ENCODE measurements at places on chromosomes 16 and 17. TPM values are rescaled to one million over a fixed set of nuclear protein-coding genes. Genes with fewer than 3 reads are reported as not detected.

MYLK3 gene
- 0.05 TPM for polyA plus RNA-seq

- DNase-seq = no peak
These were observed 21.7 kb upstream of the PAFAH1B1 start for GRCh38 chr17:2571523-2572303.

CD19 gene
- polyA plus RNA-seq = 0.75 TPM

DNA sequence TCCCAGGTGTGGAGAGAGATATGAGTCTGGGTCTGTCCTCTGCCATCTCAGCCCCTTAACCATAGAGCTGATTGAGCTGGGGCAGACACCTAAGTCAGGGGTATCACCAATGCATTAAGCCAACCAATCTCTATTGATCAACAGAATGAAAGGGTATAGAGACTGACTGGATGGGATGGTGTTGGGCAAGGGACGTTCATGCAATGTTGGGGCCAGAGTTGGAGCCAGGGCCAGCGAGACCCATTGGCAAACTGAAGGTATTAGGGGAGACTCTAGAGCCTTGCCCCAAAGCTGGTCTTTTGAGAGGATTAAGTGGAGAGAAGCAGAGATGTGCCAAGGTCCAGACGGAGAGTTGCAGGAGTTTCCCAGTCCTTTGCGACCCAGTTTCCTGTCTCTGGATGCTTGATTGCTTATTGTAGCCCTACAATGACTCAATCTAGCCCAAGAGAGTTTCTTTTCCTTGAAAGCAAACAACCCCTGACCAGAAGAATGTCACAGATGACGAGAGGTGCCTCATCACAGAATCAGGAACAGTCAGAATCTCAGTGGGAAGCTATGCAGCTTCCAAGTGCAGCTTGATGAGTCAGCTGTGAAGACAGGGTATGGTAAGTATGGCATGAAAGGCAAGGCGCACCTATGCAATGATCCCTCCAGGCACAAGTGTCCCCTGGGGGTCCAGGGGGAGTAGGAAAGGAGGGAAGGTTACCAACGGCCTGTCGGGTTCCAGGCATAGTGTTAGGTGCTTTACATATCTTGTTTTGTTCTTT lies 137.2 kb downstream of the UTP18 start:
- DNase-seq = no peak

DNA sequence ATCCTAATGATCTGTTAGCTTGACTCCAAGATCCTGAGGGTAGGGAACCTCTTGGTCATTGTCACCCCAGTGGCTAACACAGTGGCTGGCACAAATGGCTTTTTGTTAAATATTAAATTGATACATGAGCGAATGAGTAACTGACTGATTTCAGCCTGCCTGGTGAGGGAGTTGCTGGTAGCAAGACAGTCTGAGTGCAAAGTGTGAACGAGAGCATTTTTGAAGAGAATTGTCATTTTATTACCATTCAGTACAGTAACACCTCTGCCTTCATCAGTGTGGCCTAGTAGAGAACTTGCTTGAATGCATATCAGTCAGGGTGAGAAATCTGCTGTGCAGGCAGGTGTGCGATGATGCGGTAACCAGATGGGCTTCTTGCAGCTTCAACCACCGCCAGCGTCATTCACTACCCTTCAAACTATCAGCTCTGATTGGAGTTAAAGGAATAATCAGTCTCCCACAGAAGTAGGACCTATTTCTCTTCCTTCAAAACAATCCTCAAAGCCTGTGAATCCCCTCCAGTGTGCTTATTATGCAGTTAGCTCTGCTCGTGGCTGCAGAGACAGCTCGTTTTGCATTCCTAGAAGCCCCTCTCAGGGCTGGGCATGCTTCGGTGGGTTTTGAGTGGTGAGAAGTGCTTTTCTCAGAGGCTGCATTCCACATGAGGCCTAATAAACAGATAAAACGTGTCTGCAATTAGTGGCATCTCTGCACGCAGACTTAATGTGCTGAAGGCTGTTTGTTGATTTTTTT lies 29.0 kb downstream of the HEXIM2 start:
- DNase-seq = no peak

GRCh38 chr16:89873109-89873971 lies at the start of gene TCF25:
Gene TCF25, plus strand, starts transcription at chr16:89873592. Its CDS starts 76 bp downstream, at chr16:89873668.
- DNase-seq = peak; percentile 79

DNA sequence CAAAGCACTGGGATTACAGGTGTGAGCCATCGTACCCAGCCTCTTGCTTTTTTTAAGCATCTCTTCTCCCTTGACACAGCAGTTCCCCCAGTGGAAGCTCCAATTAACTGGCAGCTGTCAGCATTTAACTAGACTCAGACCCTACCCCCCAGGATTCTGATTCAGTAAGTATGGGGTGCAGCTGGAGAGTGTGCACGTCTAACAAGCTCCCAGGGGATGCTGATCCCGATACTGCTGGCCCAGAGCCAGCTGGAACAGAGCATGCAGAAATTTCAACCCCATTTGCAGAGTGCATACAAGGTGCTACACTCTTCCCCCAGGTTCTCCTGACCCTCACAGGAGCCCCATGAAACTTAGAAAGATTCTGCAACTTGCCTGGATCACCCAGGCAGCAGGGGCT lies 27.7 kb upstream of the BCO1 start:
- DNase-seq = no peak

SMTNL2 gene
- polyA plus RNA-seq = 0.08 TPM

CCL4 gene
- 3.6 TPM for polyA plus RNA-seq

GRCh38 chr17:16818821-16819683 lies 129.0 kb downstream of the CCDC144A start:
- DNase-seq = no peak

DCAKD gene
- 11.5 TPM for polyA plus RNA-seq

GRCh38 chr17:72515291-72516065 lies 394.7 kb downstream of the SOX9 start:
- no peak for DNase-seq

DNA sequence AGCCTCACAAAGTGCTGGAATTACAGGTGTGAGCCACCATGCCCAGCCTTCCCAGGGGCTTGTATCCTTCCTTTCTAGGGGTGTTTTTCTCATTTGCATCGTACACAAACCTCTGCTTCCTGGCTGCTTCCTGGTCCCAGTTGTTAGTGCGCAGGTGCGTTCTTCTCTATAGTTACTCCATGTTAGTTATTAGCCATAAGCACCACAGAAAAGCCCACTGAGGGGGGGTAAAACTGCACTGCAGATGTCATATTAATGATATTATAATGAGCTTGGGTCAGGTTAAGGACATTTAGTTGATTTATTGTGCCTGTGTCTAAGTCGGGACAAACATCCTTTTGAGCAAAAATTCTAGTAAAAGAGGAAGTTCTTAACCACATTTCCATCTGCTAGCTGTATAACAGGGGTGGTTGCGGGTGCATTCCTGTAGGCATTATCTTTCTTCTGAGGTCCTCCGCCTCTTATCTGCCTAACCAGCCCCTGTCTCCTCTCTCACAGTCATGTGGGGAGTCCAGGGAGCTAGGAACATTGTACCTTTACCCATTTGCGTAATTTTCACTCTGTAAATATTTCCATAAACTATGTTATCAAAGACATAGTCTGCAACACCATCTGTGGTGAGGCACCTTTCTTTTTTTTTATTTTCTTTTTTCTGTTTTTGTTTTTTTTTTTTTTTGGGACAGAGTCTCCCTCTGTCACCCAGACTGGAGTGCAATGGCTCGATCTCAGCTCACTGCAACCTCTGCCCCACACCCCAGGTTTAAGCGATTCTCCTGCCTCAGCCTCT lies 23.6 kb upstream of the ATF7IP2 start:
- no peak for DNase-seq

- no peak for DNase-seq
These were observed 10.1 kb downstream of the KCTD5 start for GRCh38 chr16:2692251-2692947.

- DNase-seq = no peak
These were observed 943 bp downstream of the DYNC1LI2 start for GRCh38 chr16:66750279-66751052.

GRCh38 chr17:48720266-48721008 lies 1.9 kb downstream of the PRAC1 start:
- no peak for DNase-seq

DHRS7C gene
- polyA plus RNA-seq = not detected

GRCh38 chr16:27954191-27954590 lies 109.3 kb downstream of the GSG1L start:
- DNase-seq = no peak

GRCh38 chr17:21817791-21818364 lies 125.6 kb downstream of the KCNJ18 start:
- DNase-seq = no peak

GRCh38 chr17:81102869-81103268 lies 62.4 kb upstream of the PVALEF start:
- no peak for DNase-seq

GSDMA gene
- polyA plus RNA-seq = not detected

DNA sequence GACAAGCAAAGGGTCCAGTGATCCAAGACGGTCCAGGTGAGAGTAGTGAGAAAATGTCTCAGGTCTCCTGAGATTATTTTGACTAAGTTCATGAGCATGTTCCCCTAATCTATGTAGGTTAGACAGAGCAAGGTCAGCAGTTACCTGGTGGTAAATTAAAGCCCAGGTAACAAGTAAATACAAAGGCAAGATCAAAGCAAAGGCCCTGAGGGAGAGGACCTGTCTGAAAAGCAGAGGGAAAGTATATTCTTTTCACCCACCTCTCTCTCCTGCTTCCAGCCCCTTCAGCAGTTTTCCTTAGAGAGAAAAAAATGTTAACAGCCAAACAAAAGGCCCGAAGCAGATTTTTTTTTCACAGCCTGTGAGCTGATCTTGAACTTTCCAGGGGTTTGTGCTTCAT lies 302.7 kb downstream of the MAP2K6 start:
- no peak for DNase-seq

GRCh38 chr17:63332286-63332685 lies 113.8 kb downstream of the CYB561 start:
- DNase-seq = no peak

GRCh38 chr17:31788571-31788946 lies 70.5 kb downstream of the COPRS start:
- no peak for DNase-seq

DNA sequence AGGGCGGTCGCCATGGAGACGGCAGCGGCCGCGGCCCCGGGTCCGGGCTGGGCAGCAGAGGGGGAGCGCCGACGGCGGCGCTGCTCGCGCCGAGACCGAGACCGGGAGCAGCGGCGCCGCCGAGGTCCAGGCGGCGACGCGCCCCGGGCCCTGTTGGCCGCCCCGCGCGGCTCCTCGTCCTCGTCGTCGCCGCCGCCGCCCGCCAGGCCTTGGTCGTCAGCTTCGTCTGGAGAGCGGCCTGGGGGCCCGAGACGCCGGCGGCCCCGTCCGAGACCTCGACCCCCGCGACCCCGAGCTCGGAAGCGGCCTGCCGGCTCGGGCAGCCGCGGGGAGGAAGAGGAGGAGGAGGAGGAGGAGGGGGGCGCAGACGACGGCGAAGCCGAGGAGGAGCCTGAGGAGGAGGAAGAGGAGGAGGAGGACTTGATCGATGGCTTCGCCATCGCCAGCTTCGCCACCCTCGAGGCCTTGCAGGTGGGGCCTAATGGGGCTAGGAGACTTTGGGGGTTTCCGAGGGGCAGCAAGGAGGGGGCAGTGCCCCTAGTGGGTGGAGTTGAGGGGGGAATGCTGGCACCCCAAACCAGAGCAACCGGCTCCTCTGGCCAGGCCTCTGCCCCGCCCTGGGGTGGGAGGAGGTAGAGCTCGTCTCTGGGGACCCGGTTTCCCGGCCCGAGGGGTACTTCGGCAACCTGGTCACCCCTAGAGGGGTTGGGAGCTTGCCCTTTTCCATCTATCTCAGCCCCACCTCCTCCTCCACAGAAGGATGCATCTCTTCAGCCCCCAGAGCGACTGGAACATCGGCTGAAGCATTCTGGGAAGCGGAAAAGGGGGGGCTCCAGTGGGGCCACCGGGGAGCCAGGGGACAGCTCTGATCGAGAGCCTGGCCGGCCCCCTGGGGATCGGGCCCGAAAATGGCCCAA lies 1.5 kb downstream of the FBRS start:
- no peak for DNase-seq

GRCh38 chr16:84839956-84840355 lies 20.2 kb downstream of the CRISPLD2 start:
- no peak for DNase-seq

DNA sequence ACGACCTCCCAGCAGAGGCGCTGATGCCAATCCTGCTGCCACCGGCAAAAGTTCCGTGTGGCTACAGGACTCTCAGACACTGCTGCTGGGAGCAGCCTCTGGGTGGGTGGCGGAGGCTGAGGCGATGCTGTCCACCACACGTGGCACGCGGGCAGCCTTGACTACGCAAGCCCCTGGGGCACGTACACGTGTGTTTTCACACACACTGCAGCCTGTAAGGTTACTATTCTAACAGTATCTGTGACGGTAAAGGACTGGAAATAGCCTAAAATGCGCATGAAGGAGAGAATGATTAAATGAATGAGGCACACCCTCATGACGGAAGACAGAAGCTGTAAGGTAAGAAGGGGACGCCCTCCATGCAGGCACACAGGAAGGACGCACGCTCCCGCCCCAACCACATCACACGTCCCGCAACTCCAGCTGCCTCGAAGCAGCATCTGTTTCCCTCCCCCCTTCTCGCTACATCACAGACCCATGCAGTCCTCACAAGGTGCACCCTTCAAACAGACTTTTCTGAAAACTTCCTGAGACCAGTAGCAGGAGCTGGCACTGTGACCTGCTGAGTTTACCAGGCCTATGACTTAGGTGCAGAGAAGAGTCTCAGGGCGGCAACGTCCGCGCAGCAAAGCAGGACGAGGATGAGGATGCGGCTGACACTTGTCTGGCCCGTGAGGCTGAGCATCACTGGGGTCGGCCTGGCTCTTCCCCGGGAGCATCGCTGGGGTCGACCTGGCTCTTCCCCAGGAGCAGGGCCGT lies 28.7 kb upstream of the FASN start:
- DNase-seq = no peak

ZMYND15 gene
- 1.2 TPM for polyA plus RNA-seq

- DNase-seq = no peak
These were observed 2.4 kb downstream of the TMEM95 start for GRCh38 chr17:7357381-7357780.

GRCh38 chr16:2855536-2855935 lies 2.4 kb downstream of the PRSS22 start:
- DNase-seq = no peak

DNA sequence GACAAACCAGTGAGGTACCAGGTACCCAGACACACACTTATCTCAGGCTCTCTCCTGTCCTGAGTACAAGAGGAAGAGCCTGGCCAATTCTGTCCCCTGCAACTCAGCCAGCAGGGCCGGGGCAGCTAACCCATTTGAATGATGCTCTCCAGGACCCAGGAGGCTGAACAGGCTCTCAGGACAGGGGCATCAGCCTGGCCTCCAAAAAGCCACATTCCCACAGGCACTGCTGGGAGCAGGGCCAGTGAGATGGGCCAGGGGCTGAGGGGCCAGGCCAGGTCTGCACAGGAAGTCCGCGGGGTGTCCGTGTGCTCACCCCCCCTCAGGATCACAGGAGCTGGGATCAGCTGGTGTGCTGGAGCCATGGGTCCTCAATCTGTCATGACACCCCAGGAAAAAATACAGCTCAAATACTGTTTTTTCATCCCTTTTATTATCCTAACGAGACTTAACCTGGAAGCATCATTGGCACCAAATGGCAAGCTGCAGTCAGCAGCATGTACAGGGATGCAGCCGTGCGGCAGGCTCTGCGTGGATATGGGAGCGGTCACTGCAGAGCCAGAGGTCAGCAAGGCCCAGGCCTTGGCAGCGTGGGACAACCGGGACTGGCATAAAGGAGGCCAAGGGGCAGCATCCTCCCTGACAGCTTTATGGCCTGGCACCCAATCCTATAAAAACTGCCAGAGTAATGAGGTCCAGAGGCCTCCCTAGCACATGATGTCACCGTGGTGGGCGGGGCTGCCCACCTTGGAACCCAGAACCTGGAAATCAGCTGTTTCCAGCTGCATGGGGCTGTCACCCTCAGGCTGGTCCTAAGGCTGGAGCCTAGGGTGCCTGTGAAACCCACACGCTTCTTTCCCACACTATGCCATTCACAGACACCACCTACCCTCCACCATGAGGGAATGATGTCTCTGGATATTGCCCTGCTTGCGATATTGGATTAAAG lies 276.7 kb downstream of the C16orf95 start:
- no peak for DNase-seq
